ENCODE measurements at places on chromosomes 3 and 15.

GRCh38 chr15:65333856-65334255 is 29.4 kb downstream of the RNU5B-1 start:
- DNase-seq, result no peak

DNA sequence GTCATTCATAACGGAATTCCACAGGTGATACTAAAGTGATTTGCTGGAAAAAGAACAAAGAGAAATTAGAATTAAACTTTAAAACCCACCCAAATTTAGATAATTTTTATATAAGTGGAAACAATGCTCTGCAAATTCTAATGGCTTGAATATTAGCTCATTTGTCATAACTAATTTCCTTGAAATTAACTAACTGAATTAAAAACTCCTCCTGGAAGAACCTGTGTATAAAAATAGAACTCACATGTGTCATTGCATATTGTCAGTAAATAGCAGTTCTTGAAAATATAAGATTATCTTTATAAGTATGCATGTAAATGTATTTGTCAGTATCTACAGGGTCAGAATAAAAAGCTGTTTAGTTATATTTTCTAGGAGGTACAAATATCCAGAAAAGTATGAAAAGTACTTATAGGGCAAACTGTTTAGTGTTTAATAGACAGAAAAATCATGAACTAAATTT is 16.3 kb downstream of the ZIC1 start:
- DNase-seq, result no peak

GRCh38 chr3:195907684-195907933 is 742 bp downstream of the TNK2 start:
- no peak for DNase-seq

DNA sequence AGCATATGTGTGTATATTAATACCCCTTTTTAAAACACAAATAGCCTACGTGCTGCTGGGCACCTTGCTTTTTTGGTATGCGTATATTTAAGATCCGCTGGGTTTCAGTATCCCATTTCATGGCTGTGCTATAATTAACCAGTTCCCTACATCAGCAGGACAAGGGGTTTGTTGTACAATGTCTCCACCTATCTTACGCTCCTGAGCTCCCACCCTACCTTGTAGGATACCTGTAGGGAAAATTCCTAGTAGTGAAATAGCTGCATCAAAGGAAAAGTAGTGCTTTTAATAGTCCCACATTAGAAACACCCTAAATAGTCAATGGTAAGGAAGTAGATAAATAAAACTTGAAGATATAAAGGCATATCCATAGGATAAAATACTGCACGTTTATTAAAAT is 1.4 kb downstream of the MAP6D1 start:
- DNase-seq, result peak; percentile 70

- no peak for DNase-seq
These were observed 6.0 kb downstream of the SPATA16 start for GRCh38 chr3:173135059-173135458.

DNA sequence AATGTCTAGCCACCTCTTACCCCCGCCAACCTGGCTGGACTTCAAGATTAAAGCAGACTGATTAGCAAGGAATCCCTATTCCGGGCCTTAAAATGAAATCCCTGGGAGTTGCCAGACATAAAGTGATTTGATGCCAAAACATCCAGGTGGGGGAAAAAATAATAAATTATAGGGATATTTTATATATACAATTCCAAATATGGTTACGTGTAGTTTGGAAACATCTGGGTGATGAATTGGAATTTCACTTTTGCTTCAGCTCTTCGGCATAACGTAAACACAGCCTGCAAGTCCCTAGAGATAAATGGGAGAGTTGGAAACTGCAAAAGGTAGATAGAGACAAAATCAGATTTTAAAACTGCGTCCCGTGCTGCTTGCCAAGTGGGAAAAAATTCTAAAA is 545.5 kb upstream of the MDFIC2 start:
- DNase-seq, result no peak

DNA sequence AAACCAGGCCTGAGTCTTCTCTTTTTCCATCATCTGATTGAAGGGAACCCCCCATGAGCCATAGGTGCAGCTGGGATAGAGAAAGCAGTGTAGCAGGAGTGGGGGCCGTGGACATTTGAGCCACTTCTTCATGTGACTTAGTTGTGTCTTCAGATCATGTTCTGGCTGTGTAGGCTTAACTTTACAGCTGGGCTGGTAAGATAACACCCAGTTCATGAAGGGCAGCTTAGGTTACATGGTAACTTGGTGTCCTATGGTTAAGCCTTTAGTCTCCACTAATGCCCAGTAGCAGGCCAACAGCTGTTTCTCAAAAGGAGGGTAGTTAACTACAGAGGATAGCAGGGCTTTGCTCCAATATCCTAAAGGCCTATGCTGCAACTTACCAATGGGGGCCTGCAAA is 11.4 kb upstream of the SNRPN start:
- no peak for DNase-seq

- peak; percentile 18 for DNase-seq
These were observed 107.5 kb downstream of the CHCHD6 start for GRCh38 chr3:126811530-126811929.

- no peak for DNase-seq
These were observed 16.9 kb upstream of the PRKCI start for GRCh38 chr3:170205302-170205701.

- DNase-seq, result no peak
These were observed 416.5 kb downstream of the TBL1XR1 start for GRCh38 chr3:176780766-176781165.

DNA sequence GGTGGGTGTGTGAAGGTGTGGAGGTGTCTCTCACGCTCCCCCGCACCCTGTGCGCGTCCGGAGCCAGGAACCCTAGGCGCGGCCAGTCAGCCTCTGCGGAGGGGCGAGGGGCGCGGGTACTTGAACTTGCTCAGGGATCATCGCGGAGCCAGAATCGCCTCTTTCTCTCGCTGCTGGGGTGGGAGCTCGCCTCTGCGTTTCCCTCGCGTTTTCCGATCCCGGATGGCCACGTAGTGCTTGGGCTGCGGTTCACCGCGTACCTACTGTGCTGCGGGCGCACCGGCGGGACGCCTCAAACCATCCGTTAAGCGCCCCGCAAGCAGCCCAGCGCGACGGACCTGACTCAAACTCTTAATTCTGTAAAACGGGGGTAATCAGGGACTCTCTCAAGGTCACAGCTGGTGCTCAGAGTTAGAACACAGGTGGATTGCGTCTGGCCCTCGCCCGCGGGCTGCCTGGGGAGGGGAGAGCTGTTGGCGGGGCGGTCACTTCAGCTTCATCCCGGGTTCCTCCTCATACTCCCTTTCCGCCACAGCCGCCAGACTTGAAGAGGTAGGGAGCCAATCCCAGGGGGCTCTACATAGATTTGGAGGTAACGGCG is 686 bp downstream of the MYRIP start:
- peak; percentile 5 for DNase-seq

- DNase-seq, result no peak
These were observed 188.1 kb downstream of the BBX start for GRCh38 chr3:107710851-107711250.

GRCh38 chr3:55591888-55592287 is 104.8 kb upstream of the WNT5A start:
- no peak for DNase-seq

DNA sequence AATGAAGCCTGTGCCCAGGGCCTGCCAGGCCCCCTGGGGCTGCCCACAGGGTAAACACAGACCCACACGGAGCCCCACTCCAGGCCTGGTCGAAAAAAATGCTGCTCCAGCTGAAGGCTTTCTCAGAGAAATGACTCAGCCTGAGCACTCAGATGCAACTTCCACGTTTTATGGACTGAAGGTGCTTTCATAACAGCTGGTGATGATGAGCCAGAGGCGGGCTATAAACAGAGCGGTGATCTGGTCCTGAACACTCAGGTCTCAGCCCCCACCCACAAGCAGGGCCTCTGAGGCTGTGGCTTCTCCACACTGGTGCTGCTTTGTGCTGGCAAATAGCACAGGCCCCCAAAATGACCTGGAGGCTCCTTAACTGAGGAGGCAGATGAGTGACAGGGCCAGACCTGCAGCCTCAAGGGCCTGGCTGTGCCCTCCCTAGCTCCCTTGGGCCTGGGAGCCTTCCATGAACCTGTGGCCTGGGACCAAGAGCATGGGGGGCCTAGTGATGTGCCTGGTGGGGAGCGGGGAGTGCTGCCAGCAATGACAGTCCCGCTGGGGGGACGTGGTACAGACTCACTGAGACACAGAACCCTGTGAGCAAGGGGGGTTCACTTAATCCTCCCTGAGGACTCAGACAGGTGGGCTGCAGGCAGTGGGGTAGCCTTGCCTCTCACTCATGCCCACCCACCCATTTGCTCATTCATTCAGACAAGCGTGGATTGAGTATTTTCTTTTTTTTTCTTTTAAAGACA is 23.0 kb upstream of the FURIN start:
- no peak for DNase-seq

- DNase-seq, result no peak
These were observed 129.7 kb downstream of the NTRK3 start for GRCh38 chr15:88126695-88127431.

DNA sequence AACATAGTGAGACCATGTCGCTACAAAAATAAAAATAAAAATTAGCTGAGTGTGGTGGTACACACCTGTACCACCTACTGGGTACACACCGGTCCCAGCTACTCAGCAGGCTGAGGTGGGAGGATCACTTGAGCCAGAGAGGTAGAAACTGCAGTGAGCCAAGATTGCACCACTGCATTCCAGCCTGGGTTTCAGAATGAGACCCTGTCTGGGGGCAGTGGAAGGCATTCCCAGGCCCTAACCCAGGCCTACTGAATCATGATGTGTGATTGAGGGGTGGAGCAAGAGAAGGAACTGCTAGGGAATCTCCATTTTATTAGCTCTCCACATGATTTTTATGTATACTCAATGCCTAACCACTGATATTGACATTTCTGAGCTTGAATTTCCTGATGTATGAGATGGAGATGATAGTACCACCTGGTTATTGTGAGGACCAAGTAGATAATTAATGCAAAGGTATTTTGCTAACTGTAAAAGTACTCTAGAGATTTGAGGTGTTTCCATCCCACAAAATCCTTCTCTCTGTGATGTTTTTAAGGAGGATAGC is 169.5 kb upstream of the UMPS start:
- no peak for DNase-seq

- DNase-seq, result peak; percentile 5
These were observed 422.2 kb downstream of the GBE1 start for GRCh38 chr3:81339040-81339845.

GRCh38 chr3:184836090-184836822 is 24.3 kb downstream of the VPS8 start:
- DNase-seq, result no peak

DNA sequence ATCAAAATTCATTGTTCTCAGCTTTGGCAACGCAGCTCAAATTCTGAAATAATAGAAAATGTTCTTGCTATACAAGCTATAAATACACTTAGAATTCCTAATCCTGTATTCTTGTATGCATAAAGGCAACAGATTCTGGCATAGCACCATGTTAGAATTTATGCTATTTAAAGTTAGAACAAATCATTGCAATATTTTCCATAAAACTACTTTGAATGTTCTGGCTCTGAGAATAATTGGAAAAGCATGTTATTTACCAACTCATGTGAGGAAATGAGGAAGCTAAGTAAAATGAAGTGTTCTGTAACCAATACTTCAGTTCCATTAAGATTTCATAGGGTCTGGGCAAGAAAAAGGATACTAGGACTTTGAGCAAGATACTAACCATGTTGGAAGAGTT is 888.9 kb downstream of the SQOR start:
- no peak for DNase-seq

GRCh38 chr3:13042127-13042701 is 31.0 kb downstream of the IQSEC1 start:
- no peak for DNase-seq

DNA sequence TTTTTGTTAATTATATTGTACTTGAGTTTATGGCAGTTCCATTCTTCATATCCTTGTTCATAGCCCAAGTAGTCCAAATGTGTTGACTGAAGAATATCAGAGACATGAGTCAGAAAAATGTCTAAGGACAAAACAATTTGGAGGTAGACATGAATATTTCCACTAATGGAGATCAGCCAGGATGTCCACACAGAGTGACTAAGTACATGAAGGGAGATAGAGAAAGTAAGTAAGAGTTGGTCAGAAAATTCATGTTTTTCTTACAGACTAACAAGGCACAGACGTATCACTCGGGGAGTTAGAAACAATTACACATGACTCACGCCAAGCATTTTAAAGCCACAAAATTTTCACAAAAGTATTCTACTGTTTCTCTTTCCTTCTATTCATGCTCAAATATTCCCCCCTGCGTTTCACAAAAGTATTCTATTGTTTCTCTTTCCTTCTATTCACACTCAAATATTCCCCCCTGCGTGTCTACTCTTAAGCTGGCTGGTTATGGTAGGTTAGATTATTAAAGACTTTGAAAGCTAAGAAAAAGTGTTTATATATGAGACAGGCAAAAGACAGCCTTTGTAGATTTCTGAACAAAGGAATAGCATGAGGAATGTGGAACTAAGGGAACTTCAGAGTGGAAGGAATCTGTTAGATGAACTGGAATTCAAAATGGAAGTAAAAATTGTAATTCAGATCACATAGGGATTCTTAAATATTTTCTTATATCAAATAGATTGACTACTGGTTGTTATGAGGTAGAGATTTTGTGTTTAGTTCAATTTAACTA is 648.7 kb upstream of the CCDC54 start:
- no peak for DNase-seq

GRCh38 chr3:45538641-45538986 is 55.9 kb upstream of the LIMD1 start:
- DNase-seq, result no peak

GRCh38 chr3:158103887-158104327 is 2.3 kb downstream of the SHOX2 start:
- no peak for DNase-seq

GRCh38 chr3:33231756-33232465 is 13.3 kb upstream of the SUSD5 start:
- DNase-seq, result no peak

DNA sequence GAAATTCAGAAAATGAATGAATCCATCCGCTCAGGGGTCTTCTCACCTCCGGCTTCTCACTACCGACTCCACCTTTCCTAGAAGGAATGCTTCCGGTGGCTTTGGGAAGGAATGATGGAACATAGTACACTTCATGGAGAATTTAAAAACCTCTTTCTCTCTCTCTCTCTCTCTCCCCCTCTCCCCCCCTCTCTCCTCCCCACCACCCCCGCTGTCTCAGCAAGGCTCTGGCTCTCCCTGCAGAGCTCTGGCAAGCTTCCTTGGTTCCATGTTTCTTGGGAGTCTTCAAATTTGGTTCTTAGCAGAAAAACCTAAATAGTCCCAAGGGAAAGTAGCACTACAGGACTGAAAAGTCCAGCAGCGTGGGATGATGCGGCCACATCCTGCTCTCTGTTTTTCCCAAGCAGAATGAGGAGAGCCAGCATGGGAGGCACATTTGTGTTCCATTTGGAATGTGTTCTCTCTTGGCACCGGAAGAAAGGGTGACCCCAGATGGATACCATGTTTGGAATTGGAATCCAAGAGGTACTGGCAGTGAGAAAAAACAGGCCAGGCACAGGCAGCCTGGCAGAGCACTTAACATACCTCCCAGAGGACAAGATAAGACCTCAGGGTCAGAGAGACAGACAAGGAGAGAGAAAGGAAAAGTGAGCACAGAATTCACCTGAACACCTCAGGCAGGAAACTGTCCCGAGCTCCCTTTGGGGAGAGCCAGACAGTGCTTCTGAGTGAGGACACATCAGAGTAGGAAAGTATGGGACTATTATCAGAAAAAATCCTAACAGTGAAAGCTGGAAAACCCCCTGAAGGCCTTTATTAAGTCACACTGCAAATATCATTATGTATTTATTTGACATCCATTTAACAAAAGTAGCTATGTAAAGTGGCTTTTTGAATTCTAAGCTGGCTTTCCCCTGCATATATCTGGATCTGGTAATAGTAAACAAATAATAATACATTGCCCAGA is at the start of gene POPDC2:
Gene POPDC2 (minus strand): TSS at position 116 of the 967 bp plus-strand sequence. CDS start 166 bp downstream, outside the sequence.
- DNase-seq, result no peak

Measured in T47D (cell line).